GM23338 (cell line): ENCODE measurements at places on chromosomes 2 and 18.

- no peak for DNase-seq
- H3K4me3 ChIP-seq: no peak overlapping the region
- H3K27ac ChIP-seq: no peak overlapping the region
- H3K36me3 ChIP-seq: no peaks in the 10 kb centered on the region
These were observed 92.8 kb upstream of the CDH2 start for GRCh38 chr18:28269750-28270149.

- no peaks in the 10 kb centered on the region for H3K4me1 ChIP-seq
- no peak overlapping the region for H3K4me3 ChIP-seq
- H3K36me3 ChIP-seq: no peaks in the 10 kb centered on the region
- no peaks in the 10 kb centered on the region for H3K27me3 ChIP-seq
These were observed 8.3 kb upstream of the RHOB start for GRCh38 chr2:20438334-20439192.

GRCh38 chr18:13222856-13223281, 4.3 kb downstream of the LDLRAD4 start:
- H3K27ac ChIP-seq: no peak overlapping the region
- H3K27me3 ChIP-seq: peaks cover 29% of the 10 kb centered on the region
- no peak overlapping the region for H3K4me3 ChIP-seq
- H3K4me1 ChIP-seq: peaks cover 22% of the 10 kb centered on the region; the same call in 1 of the 2 replicates
- no peaks in the 10 kb centered on the region for H3K36me3 ChIP-seq

GRCh38 chr2:25165992-25166875, 2.1 kb downstream of the POMC start:
- no peaks in the 10 kb centered on the region for H3K36me3 ChIP-seq
- peak; percentile 75 for DNase-seq
- H3K27ac ChIP-seq: no peak overlapping the region
- H3K27me3 ChIP-seq: peaks cover 60% of the 10 kb centered on the region
- H3K4me1 ChIP-seq: peaks cover 8% of the 10 kb centered on the region; the same call in 1 of the 2 replicates

GRCh38 chr18:30139631-30140287, 902.8 kb downstream of the DSC3 start:
- H3K27ac ChIP-seq: no peak overlapping the region
- no peaks in the 10 kb centered on the region for H3K36me3 ChIP-seq
- no peaks in the 10 kb centered on the region for H3K4me1 ChIP-seq
- DNase-seq: peak; percentile 17
- H3K4me3 ChIP-seq: no peak overlapping the region
- H3K27me3 ChIP-seq: no peaks in the 10 kb centered on the region

- no peaks in the 10 kb centered on the region for H3K36me3 ChIP-seq
- no peak overlapping the region for H3K27ac ChIP-seq
- DNase-seq: no peak
- H3K4me1 ChIP-seq: no peaks in the 10 kb centered on the region
- no peaks in the 10 kb centered on the region for H3K27me3 ChIP-seq
These were observed 89.9 kb upstream of the SLC1A4 start for GRCh38 chr2:64899081-64899865.

- DNase-seq: no peak
- no peak overlapping the region for H3K4me3 ChIP-seq
- no peak overlapping the region for H3K27ac ChIP-seq
- H3K4me1 ChIP-seq: no peaks in the 10 kb centered on the region
- H3K27me3 ChIP-seq: no peaks in the 10 kb centered on the region
- H3K36me3 ChIP-seq: no peaks in the 10 kb centered on the region
These were observed 28.1 kb downstream of the ZFP36L2 start for GRCh38 chr2:43198263-43198662.

- peaks cover 31% of the 10 kb centered on the region for H3K27me3 ChIP-seq
- peaks cover 35% of the 10 kb centered on the region for H3K4me1 ChIP-seq
- H3K36me3 ChIP-seq: no peaks in the 10 kb centered on the region
These were observed 4.1 kb downstream of the SERTAD2 start for GRCh38 chr2:64649626-64650025.

DNA sequence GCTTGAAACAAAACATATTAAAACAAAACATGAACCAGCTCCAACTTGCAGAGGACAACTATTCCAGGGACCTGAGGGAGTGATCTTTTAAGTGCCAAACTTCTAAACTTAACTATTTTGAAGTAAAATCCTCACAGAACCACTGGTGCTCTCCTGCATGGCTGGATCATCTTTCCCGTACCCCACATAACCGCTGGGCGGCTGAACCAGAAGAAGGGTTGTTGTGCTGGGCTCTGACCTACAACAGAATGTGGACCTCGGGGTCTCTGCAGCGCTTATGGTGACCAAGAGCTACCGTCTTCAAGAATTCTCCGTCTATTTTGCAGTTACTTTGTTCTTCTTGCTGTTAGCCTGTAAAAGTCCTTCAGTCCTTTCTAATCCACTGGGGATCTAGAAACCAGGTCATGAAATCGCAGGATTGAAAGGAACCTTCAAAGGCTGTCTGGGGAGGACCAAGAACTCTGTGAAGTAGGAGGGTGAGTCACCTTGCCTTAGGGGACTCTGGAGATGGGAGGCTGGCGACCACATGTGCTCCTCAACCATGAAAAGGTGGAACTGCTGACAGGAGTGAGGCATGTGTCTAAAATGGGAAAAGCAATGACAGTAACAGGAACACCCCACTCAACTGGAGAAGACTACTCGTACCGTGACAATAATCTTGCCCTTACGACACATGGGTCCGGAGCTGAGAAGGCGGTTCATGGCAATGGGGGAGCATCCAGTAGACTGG, 46.6 kb downstream of the HDLBP start:
- no peak overlapping the region for H3K4me3 ChIP-seq
- peaks cover 16% of the 10 kb centered on the region for H3K4me1 ChIP-seq
- DNase-seq: no peak
- peaks cover 7% of the 10 kb centered on the region; the same call in 1 of the 2 replicates for H3K36me3 ChIP-seq

DNA sequence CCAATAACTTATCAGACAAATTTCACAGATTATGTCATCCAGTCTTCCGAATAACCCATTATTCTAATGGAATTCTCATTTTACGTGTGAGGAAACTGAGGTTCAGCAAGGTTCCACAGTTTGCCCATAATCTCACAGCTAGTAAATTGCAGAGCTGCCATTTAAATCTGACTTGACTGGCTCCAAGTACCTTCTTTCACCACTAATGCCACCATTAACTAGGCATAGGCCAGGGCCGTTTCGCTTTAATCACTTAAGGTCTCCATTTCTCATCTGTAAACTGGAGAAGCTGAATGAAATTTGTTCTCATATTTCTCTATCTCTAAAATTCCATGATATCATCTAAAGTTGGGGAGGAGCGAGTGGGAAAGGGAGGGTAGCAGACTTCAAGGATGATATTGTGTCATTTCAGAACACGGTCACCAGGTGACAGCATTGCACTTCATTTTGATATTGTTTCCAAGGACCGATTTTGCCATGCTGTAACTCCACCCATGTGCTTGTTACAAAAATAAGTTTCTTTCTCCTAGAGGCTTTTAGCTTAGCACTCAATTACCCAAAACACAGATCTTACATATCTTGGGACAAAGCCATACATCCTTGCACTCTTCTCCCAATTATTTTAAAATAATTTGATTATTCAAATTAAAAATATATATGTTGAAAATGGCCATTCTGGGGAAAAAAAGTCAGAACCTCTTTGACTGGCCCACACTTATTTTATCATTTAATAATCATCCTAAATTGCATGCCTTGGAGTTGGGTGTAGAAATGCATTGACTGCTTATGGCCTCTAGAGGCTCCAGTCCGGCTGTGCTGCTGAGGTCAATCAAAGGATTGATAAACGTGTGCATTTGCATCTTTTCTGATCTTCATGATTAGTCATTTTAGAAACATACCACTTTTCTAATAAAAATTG, 123.8 kb downstream of the AKAIN1 start:
- H3K4me3 ChIP-seq: no peak overlapping the region
- no peak overlapping the region for H3K27ac ChIP-seq
- DNase-seq: peak; percentile 81
- H3K27me3 ChIP-seq: no peaks in the 10 kb centered on the region

DNA sequence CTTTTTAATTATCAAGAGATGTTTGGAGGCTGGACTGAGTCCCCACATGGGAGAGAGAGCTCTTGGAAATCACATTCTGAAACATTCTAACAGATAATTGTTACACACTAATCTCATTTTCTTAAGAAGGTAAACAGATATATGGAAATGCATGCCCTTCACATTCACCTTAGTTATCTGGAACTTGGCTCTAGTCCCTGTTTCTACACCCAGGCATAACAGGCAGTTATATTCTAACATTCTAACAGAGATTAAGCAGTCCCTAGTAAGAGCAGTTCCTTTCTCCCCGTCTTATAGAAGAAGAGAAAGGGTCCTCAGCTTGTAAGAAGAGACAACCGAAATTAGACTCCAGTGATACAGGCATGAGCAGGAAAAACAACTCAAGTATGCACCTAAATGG, 385.4 kb downstream of the SOX11 start:
- H3K27me3 ChIP-seq: no peaks in the 10 kb centered on the region
- DNase-seq: no peak
- no peak overlapping the region for H3K4me3 ChIP-seq
- peaks cover 3% of the 10 kb centered on the region; the same call in 1 of the 2 replicates for H3K4me1 ChIP-seq
- H3K27ac ChIP-seq: no peak overlapping the region
- no peaks in the 10 kb centered on the region for H3K36me3 ChIP-seq

GRCh38 chr2:223230352-223230751, 178.4 kb downstream of the KCNE4 start:
- no peaks in the 10 kb centered on the region for H3K27me3 ChIP-seq
- no peak for DNase-seq
- no peaks in the 10 kb centered on the region for H3K36me3 ChIP-seq

DNA sequence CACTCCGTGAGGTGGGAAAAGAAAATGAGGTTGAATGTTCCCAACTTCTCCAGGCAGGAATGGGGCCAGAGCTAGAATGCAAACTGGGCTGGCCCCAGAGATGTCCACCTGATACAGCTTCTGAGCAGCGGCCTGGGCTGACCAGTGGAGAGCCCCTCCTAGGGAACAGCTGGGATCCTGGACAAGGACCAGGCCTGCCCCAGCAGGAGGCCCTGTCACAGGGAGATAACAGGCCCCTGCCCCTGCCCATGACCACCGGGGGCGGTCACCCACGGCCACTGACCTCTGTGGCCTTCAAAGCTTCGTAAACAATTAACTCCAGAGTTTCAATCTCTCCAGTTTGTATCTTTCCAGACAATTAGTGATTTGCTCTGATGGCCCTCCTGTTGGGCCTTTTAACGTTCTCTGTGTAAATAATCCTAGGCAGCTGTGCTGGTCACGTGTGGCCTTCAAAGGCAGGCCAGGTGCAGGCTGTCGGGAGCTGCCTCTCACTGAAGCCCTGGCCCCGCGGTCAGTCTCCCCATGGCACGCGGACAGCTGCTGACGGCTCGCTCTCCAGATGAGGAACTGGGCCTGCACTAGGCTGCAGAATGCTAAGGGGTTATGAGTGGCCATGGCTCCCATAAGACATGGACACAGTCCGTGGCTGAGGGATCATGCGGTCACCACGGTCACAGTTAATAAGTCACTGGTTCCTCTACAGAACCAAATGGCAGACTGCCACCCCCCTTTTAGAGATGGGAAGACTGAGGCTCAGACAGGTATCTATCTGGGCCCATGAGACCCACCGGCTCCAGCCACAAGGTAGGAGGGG, 9.2 kb downstream of the HS6ST1 start:
- H3K4me3 ChIP-seq: no peak overlapping the region
- peaks cover 29% of the 10 kb centered on the region for H3K4me1 ChIP-seq

DNA sequence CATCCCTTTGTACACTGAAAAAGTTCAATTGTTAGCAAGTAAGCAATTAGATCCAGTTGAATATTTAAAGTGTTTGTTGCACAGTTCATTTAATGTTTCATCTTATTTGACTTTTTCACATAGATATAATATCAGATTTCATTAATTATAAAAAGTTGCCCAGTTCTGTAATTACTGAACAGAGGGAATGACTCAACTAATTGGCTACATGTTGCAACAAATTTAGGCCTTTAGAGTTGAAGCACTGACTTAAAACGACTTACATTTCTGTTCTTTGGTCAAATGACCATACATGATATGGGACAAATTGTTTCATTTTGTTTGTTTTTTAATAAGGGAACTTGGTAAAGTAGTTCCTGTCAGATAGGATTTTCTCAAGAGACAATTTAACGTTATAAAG, 68.5 kb upstream of the FAM117B start:
- H3K4me1 ChIP-seq: no peaks in the 10 kb centered on the region
- no peak for DNase-seq
- no peaks in the 10 kb centered on the region for H3K27me3 ChIP-seq
- no peaks in the 10 kb centered on the region for H3K36me3 ChIP-seq
- no peak overlapping the region for H3K27ac ChIP-seq

GRCh38 chr2:237919593-237919992, 47.2 kb upstream of the UBE2F start:
- no peaks in the 10 kb centered on the region for H3K27me3 ChIP-seq
- H3K36me3 ChIP-seq: no peaks in the 10 kb centered on the region
- no peak for DNase-seq

DNA sequence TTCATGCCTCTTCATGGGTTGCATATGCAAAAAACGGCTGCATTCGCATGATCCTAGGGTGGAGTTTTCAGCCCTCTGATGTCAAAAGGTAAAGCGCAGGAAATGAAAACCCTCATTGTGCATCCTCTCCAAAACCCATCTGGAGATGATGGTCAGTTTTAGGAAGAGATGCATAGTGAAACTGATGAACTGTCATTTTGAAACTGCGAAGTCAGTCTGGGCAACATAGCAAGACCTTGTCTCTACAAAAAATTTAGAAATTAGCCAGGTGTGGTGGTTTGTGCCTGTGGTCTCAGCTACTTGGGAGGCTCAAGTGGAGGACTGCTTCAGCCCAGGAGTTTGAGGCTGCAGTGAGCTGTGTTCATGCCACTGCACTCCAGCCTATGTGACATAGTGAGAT, 2.5 kb upstream of the TTLL4 start:
- H3K27me3 ChIP-seq: no peaks in the 10 kb centered on the region
- no peak for DNase-seq
- H3K4me3 ChIP-seq: no peak overlapping the region
- no peak overlapping the region for H3K27ac ChIP-seq

DNA sequence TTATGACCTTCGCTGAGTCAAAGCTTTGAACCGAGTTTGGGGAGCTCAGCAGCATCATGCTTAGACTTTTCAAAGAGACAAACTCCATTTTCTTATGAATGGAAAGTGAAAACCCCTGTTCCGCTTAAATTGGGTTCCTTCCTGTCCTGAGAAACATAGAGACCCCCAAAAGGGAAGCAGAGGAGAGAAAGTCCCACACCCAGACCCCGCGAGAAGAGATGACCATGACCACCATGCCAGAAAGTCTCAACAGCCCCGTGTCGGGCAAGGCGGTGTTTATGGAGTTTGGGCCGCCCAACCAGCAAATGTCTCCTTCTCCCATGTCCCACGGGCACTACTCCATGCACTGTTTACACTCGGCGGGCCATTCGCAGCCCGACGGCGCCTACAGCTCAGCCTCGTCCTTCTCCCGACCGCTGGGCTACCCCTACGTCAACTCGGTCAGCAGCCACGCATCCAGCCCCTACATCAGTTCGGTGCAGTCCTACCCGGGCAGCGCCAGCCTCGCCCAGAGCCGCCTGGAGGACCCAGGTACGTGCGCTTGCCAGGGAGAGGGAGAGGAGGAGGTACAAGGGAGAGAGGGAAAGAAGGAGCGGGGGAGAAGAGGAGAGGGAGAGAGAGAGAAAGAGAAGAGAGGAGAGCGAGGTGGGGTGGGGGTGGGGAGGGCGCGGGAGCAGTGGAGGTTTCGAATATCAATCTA, at the start of gene DLX1:
TSS of gene DLX1 (plus strand) at position 48 of the 700 bp plus-strand sequence. CDS start at position 219, 171 bp downstream.
- peaks cover 90% of the 10 kb centered on the region for H3K4me1 ChIP-seq
- no peak within 1 kb of the TSS for H3K27ac ChIP-seq

- DNase-seq: no peak
- H3K27ac ChIP-seq: no peak overlapping the region
- H3K4me1 ChIP-seq: no peaks in the 10 kb centered on the region
- no peak overlapping the region for H3K4me3 ChIP-seq
- no peaks in the 10 kb centered on the region for H3K27me3 ChIP-seq
- no peaks in the 10 kb centered on the region for H3K36me3 ChIP-seq
These were observed 89.6 kb upstream of the PPP1CB start for GRCh38 chr2:28662044-28662443.
